ENCODE measurements at places on chromosomes 12 and 14. TPM values are rescaled to one million over a fixed set of nuclear protein-coding genes. Genes with fewer than 3 reads are reported as not detected.

CLBA1 gene
- 3.3 TPM for total RNA-seq

- H3K4me3 ChIP-seq, result no peak overlapping the region
- no peak for DNase-seq
- H3K36me3 ChIP-seq, result no peaks in the 10 kb centered on the region
- H3K27me3 ChIP-seq, result peaks cover 4% of the 10 kb centered on the region
Measured at GRCh38 chr12:16613199-16613598, 7.2 kb upstream of the LMO3 start.

DNA sequence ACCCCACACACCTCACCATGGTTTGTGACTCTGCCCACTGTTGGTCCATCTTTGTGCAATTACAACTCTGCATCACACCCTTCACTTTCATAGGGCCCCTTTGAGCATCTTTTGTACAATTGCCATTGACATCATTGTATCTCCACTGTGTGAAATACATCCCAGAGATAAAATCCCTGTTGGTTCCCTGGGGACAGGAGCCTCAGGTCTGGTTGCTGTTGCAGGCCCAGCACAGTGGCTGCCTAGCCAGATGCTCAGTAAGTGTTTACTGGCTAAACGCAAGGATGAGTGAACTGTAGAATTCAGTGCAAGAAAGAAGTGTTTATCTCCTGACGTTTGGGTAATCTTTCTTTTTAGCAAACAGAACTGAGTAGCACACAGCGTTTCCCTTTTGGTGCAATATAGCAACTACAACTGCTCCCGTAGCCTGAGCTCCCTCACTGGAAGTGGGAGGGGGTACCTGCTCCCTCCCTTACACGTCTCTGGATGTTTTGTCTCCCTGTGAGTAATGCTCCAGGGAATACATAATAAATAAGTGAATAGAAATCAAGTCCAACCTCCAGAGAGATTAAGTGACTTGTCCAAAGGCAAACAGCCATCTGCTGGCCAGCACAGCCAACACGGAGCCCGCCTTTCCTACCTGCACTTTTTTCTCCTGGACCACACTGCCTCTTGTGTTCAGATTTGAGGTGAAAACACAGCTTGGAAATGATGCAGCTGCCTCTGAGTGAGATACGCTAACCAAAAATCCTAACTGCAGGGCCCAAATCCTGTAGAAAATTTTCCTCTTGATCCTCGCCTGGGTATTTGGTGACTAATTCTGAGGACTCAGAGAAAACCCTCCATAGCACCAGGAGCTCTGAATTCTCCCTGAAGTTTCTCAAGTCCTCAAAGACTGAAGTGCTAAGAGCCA is 27.4 kb downstream of the GALNT16 start:
- no peak overlapping the region for H3K4me3 ChIP-seq
- no peak for DNase-seq
- no peak overlapping the region for H3K27ac ChIP-seq
- no peaks in the 10 kb centered on the region for H3K4me1 ChIP-seq

DNA sequence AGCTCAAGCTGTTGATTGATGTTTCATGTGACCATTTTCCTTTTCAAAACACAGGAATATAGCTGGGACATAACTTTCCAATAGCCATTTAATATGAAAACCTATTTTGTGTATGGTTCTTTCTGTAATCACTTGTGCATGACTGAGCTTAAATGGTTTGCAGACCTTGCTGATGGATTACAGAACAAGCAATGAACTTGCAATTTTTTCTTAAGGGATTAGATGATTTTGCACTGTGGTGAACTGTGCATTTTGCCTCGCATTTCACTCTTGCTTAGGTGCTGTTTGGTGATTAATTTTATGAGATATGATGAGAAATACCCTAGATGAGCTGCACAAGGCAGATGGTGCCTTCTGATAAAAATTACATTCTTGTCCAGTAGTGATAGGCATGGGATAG is 419.0 kb upstream of the FBXO33 start:
- no peak overlapping the region for H3K4me3 ChIP-seq
- no peaks in the 10 kb centered on the region for H3K27me3 ChIP-seq
- H3K27ac ChIP-seq, result no peak overlapping the region
- DNase-seq, result no peak
- no peaks in the 10 kb centered on the region for H3K4me1 ChIP-seq

DNA sequence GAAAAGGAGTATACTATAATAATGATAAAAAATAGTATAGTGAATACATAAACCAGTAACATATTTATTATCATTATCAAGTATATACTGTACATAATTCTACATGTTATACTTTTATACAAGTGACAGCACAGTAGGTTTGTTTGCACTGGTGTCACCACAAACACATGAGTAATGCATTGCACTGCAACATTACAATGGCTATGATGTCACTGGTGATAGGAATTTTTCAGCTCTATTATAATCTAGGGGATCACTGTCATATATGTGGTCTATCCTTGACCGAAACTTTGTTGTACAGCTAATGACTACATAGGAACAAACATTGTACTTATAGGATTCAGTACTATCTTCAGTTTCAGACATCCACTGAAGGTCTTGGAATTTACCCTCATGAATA is 165.8 kb upstream of the SYT1 start:
- no peak overlapping the region for H3K27ac ChIP-seq
- DNase-seq, result no peak
- H3K36me3 ChIP-seq, result no peaks in the 10 kb centered on the region
- no peaks in the 10 kb centered on the region for H3K27me3 ChIP-seq
- no peaks in the 10 kb centered on the region for H3K4me1 ChIP-seq
- H3K4me3 ChIP-seq, result no peak overlapping the region

SLCO1B3 gene
- not detected for total RNA-seq

Data from T-cell (primary cell).